ENCODE measurements at places on chromosomes 3 and 15.

GRCh38 chr3:38137615-38138348 is 679 bp upstream of the MYD88 start:
- DNase-seq: peak; percentile 24

- DNase-seq: no peak
Measured at GRCh38 chr3:97691354-97691753, 73.2 kb upstream of the ARL6 start.

GRCh38 chr15:92271179-92271578 is 122.5 kb upstream of the ST8SIA2 start:
- no peak for DNase-seq

DNA sequence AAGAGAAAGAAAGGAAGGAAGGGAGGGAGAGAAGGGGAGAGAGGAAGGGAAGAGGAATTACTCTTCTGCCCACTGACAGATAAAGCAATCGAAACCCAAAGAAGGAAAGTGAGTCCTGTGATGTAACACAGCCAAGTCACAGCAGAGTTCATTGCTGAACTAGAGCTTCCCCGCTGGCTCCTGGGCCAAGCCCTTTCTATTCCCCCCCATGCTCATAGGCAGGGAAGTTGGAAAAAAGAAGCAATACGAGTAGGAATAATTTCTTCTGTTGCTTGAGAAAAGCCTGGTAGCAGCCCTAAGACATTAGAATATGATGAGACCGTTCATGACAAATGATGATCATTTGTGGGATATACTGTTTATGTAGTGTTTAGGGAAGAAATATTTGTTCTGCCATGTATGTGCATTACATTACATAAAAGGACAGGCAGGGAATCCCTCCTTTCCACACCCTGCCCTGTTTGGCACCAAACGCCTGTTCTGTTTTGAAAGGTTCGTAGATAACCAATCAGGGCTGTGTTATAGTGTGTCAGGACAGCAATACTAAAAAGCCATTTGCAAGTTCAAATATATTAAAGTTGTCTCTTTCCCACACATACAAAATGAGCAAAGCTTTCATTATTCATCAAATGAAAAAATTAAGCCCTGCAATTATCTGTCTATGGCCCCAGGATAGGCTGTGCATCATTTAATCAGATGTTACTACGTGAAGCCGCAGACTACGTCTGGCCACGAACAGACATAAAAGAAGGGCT is 111.0 kb upstream of the TRPM1 start:
- DNase-seq: no peak

GRCh38 chr15:79901958-79902357 is 5.1 kb upstream of the MTHFS start:
- no peak for DNase-seq

GRCh38 chr3:129934234-129935123 is 40.0 kb upstream of the TRH start:
- DNase-seq: no peak

DNA sequence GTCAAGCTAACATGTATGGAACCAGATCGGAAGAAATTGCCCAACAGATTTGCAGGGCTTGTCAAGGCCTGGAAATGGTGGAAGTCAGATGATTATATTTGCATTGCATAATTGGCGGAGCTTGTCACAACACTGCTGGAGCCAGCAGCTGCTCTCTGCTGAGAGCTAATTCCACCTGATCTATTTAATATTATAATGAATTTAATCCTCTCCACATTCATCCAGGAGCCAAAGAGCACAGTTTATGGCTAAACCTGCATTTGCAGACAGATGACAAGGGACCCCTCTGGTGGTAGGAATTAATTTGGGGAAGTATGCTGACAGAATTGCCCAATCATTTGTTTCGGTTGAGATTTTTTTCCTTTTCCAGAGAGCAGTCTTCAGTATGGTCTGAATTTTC is 730.2 kb downstream of the TUSC7 start:
- DNase-seq: no peak

DNA sequence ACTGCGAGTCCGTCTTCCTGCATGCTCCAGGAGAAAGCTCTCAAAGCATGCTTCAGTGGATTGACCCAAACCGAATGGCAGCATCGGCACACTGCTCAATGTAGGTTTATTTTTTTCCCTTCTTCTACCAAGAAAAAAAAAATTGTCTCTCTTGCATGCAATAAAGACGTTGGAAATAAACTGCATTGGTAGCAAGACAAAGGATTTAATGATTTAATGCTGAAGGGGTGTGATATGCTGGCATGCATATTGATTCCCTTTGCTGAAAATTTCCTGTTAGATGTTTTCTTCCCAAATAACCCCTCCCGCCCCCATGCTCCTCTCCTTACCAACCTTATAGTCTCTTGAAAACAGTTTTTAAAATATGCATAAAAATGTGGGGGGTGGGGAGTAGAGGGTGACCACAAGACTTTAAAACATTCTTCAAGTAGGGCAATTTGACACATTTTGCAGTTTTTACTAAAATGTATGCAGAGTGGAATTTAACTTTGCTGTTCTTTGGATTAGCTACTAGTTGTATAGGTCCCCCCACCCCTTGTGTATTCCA is 799 bp downstream of the RARB start:
- DNase-seq: no peak

GRCh38 chr3:34837848-34838741 is 801.2 kb upstream of the ARPP21 start:
- DNase-seq: no peak

DNA sequence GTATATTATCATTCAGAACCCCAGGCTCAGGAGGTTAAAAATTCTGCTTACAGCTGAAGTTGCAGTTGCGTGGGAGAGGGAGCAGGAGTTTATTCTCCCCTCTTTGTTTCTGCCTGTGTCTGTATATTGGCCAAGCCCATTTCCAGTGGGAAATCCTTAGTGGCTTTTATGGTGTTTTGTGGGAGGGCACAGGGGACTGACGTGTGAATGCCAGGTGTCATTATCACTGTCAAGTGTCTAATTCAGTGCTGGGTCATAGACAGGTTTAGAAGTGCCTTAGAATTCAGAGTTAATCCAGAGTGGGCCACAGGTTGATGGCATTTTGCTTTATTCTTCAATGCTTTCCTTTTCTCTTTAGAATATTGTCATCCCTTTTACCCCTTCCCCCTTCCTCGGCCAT is 33.4 kb downstream of the SLCO3A1 start:
- no peak for DNase-seq

GRCh38 chr3:111151438-111151837 is 79.8 kb downstream of the NECTIN3 start:
- DNase-seq: peak; percentile 33

Measured in AG04449 (cell line).